ENCODE measurements at places on chromosomes 4 and X. TPM values are rescaled to one million over a fixed set of nuclear protein-coding genes. Genes with fewer than 3 reads are reported as not detected.

Gene SLIT2
- 30.3 TPM for total RNA-seq

Gene TEX13B
- not detected for total RNA-seq

Gene NDP
- 0.27 TPM for total RNA-seq

Gene RPS6KA6
- 8.5 TPM for total RNA-seq

Gene BEX2
- total RNA-seq = not detected

Gene MAGEE2
- total RNA-seq = not detected

Gene RRH
- not detected for total RNA-seq

Gene ZNF157
- not detected for total RNA-seq

Gene PRSS12
- 0.14 TPM for total RNA-seq

Gene DUSP9
- total RNA-seq = not detected
